ENCODE measurements at places on chromosomes 5 and 9. TPM values are rescaled to one million over a fixed set of nuclear protein-coding genes. Genes with fewer than 3 reads are reported as not detected.

- DNase-seq = no peak
Measured at GRCh38 chr9:116042321-116042720, 111.3 kb upstream of the PAPPA start.

DNA sequence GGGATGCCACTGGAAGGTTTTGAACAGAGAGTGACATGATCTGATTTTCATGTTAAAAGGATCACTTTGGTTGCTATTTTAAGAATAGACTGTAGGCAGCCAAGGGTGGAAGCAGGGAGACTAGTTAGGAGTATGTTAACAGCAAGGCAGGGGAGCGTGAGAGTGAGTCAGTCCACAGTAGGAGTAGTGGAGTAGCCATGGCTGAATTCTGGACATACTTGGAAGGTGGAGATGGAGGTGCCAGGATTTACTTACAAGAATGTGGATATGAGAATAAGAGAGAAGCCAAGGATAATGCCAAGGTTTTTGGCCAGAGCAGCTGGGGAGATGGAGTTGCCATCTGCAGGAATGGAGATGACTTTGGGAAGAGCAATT lies 118.8 kb downstream of the GALNT10 start:
- DNase-seq = no peak

Gene LMNB1
- 229 TPM for total RNA-seq

GRCh38 chr5:54985301-54986268 lies at the start of gene ESM1:
Gene ESM1 (minus strand): TSS chr5:54985593. CDS start chr5:54985517, 76 bp downstream.
- DNase-seq = no peak

Gene SLC2A8
- total RNA-seq = 4.1 TPM

GRCh38 chr9:112043423-112043822 lies 131.7 kb downstream of the SUSD1 start:
- DNase-seq = no peak

DNA sequence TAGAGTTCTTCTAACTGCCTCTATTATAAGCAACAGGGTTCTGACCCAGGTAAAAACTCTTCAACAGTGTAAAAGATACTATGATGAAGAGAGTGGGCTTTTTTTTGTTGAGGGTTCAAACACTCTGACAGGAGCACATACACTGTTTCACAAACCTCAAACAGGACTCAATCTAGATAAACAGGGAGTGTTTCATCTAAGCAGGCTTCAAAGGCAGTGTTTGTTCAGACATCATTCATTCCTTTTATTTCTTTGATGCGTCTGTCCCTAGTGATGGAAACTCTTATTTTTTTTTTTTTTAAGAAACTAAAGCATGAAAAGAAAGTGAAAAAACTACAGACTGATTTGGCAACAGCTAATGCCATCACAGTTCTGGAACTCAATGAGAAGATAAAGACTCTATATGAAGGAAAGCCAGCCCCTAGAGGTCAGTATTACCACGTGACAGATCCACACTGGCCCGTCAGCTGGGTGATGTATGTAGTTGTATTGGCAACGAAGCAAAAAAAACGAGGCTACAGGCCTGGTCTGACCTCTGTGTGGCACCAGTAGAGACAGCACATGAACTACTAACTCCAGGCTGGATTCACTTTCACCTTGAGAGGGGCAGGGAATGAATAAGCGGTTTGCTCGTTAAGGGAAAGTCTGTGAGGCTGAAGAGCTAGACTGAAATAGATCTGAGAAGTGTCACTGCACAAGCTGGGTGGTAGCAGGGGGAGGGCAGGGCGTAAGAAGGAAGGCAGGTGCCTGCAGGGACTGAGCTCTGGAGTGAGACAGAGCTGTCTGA lies 172.2 kb downstream of the CCDC192 start:
- no peak for DNase-seq

GRCh38 chr5:131953969-131954368 lies 8.5 kb upstream of the MEIKIN start:
- no peak for DNase-seq

Gene HK3
- total RNA-seq = 2.3 TPM

Gene DAB2IP
- total RNA-seq = 0.25 TPM

- DNase-seq = no peak
Measured at GRCh38 chr5:15694696-15695214, 194.8 kb downstream of the FBXL7 start.

DNA sequence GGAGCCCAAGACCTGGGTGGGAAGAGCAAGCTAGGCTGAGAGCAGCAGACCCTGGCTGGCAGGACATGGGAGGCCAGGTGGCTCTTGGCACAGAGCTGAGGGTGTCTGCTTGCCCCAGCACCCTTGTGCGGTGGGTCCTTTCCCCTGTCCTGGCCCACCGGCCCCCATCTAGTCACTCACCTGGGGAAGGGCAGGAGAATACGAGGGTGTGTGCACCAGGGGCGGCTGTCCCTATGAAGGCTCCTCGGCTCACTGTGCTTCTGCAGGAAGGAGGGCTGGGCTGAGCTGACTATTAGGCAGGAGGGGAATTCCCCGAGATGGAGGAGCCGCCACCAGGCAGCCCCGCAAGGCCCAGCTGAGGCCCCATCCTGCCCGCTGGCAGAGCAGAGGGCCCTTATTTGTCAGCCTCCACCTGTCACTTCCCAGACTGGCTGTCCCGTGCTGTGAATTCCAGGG lies 6.1 kb upstream of the TNIP1 start:
- peak; percentile 65 for DNase-seq

DNA sequence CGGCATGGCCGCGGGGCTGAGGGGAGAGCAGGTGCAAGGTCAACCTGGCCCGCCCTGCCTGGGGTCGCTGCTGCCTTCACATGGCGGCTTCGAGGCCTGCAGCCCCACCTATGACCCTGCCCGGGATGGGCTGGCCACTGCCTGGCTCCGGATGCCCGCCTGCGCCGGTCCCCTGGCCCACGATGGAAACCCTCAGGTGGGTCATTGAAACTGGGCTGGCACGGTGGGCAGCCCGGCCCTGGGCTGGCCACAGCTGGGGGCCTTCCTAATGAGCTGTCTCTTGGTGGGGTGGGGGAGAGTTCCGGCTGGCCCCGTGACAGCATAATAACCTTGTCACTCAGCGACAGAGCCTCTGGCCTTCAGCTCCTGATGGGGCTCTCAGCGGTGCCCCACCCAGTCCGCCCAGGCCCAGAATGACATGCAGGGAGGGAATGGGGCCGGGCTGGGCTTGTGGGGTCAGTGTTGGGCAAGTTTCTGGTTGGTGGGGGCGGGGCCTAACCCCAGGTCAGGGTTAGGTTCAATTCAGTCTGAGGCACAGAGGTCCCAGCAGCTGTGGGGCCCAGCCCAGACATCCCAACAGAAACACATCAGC lies at the start of gene CCDC187:
TSS of gene CCDC187 (minus strand) at position 270 of the 592 bp plus-strand sequence. CDS start at position 6, 264 bp downstream.
- DNase-seq = no peak

DNA sequence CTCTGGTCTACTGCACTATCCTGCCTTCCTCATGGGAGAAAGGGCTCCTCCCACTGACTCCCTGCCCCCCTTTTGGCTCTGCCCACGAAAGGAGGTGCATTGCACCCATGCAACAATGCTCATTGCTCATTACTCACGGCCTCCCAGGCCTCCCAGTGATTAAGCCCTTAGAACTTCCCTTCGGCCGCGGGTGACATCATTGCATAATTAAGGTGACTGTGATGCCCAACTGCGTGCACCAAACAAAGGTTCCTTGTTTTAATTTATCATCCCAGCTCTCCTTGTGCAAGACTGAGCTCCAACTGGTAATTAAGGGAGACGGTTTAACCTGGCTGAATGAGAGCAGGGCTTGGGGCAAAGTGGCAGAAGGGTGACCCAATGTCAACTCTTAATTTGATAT lies 180.4 kb downstream of the GAS1 start:
- no peak for DNase-seq

Gene MCC
- total RNA-seq = 4.4 TPM

Gene GABRA6
- total RNA-seq = not detected

Gene MARCHF3
- total RNA-seq = 2.7 TPM

DNA sequence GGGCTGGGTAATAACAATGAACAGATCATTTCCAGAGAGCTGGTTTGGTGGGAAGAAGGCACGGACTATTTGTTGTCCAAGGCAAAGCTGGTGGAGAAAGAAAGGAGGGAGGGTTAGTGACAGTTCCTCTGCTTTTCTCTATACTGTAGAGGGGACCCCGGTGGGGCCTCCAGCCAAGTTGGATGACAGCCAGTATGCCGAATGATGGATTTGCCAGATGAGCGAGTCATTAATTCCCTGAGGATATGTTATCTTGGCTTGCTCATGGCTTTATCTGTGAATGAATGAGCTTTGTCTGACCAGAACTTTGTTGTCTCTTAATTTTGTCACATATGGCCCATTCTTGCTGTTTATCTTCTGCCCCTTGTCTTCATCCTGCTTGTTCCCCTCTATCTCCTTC lies 158.6 kb upstream of the GLRA1 start:
- DNase-seq = no peak

- DNase-seq = no peak
Measured at GRCh38 chr5:38996123-38996522, 78.1 kb downstream of the RICTOR start.

DNA sequence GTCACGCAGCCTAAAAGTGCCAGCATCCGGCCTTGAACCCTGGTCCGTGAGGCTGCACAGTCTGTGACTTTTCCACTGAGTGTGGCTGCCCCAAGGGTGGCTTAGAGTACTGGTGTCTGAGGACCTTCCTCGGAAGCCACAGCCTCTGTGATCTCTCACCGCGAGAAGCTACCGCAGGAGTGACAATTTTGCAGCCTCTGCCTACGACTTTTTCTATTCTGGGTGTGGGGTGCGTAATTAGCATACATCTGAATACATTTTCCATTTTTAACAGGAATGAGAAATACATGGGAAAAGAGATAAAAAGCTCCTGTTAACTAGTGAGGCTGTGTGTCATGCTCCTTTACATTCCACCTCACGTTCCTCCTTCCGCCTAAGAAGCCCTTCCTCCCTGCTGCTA lies 48.3 kb upstream of the HRH2 start:
- no peak for DNase-seq

Gene ANAPC2
- total RNA-seq = 84.2 TPM

GRCh38 chr5:133398646-133399101 lies 213.7 kb downstream of the FSTL4 start:
- no peak for DNase-seq

Gene IFNB1
- total RNA-seq = 0.37 TPM

DNA sequence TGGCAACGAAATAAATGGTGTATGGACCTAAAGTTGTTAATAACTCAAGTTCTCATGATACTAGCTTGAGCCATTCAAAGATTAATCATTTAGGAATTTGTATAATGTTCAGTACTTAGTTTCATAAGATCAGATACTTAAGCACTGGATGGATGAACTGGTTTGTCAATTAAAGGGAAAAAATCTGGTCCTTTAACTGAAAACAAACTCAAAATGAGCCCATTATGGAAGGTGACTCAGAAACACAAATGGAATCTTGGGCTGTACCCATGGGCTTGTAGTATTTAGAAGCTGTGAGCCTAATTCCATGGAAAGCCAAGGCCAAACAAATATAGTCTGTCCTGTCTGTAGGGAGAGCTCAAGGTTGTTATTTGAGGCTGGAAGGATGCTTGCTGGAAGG lies 27.6 kb upstream of the ADRB2 start:
- DNase-seq = no peak

Gene CKMT2
- not detected for total RNA-seq

Gene PRSS3
- not detected for total RNA-seq

DNA sequence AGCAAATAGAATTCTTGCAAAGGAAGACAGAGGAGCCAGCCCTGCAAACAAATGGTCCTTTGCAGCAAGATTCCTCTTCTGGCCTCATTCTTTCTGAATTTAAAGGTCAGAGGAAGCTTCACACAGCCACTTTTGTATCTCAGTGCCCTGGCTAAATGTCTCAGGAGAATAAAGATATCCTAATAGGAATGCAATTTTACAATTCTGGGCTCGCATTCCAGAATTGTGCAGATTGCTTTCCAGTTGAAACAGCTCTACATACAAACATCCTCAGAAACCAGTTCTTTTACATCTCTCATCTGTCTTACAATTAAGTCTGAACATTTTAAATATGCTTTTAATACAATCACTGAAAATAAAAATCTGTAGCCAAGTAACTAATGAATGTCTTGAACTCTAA lies 14.6 kb upstream of the ACOT12 start:
- no peak for DNase-seq

DNA sequence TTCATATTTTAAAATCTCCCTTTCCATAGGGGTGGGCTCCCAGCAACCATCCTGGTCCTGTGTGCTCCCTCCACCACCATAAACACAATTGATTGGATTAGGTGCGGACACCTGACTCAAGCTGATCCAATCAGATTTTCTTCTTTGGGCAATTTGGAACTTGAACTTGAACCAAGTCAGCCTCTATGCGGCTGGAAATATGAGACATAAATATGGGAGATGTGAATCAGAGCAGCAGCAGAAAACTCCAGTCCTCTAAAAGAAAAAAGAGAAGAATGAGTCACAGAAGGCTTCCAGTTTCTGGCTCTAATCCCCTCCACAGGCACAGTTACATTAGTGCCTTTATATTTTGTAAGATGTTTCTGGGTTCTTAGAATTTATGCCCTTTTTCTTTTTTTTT lies 306.6 kb downstream of the MLLT3 start:
- no peak for DNase-seq

- no peak for DNase-seq
Measured at GRCh38 chr9:18923671-18924430, 109.2 kb downstream of the SAXO1 start.

Gene FBLL1
- not detected for total RNA-seq

GRCh38 chr9:129322641-129323375 lies 144.7 kb upstream of the IER5L start:
- DNase-seq = peak; percentile 17

GRCh38 chr9:8680658-8681057 lies 881.1 kb upstream of the DMAC1 start:
- no peak for DNase-seq

DNA sequence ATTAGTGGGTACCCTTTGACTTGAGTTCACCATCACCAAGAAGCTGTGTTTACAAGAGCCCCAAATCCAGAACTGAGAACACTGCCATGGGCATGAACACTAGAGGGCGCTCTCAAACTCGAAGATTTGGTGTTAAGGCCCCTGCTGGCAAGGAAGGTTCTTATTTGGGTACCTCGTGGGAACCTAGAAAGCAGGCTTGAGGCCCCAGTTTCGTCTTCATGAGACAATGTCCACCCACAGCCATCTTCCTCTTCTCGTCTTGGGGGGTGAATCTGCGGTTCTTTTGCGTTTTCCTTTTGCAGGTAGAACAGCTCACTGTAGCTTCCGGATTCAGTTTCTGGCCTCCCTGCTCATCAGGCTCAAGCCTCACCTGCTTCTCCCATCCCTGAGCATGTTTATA lies 184.0 kb downstream of the SEMA5A start:
- no peak for DNase-seq

Gene PTGR1
- 0.94 TPM for total RNA-seq

- no peak for DNase-seq
Measured at GRCh38 chr5:1390861-1391600, 46.1 kb upstream of the CLPTM1L start.

- DNase-seq = no peak
Measured at GRCh38 chr9:71990466-71990865, 69.9 kb downstream of the C9orf57 start.

DNA sequence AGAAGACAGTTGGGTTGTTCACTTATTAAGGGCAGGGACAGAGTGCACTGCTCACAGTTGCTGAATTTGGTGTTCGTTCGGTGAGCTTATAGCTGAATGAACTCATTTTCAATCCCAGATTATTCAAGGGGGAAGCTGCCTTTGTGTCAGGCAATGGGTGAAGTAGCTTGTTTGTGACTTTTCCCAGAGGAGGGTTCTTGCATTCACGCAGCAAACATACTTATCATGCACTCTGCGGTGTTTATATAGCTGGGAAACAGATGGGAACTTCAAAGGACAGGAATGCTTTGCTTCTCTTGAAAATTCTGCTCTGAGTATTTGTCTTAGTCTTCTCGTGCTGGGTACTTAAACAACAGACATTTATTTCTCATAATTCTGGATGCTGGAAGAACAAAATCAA lies 64.7 kb upstream of the ABCA1 start:
- no peak for DNase-seq
